ENCODE measurements at places on chromosomes 6 and 20.
A peak's percentile ranks its signal among the peaks of the same experiment; 100 is the strongest.

DNA sequence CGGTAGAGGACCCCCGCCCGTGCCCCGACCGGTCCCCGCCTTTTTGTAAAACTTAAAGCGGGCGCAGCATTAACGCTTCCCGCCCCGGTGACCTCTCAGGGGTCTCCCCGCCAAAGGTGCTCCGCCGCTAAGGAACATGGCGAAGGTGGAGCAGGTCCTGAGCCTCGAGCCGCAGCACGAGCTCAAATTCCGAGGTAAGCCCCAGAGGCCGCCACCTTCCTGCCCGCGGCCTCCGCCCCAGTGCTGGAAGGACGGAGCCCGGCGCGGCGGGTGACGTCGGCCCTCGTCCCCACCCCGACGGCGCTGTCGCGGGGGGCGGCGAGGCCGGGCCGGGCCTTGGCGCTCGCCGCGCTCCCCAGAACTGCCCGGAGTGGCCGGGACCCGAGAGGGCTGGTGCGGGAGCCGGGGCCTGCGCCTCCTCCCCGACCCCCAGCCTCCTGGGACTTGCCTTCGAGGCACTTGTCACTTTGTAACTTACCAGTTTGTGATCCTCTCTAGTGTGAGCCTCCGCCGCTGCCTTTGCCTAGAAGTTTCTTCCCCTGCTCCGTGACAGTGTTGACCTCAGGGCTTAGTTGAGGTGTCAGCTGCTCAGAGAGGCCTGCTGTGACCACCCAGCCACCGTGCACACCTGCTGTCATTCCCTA lies 417 bp downstream of the VAPB start:
- peak; percentile 29 for DNase-seq

DNA sequence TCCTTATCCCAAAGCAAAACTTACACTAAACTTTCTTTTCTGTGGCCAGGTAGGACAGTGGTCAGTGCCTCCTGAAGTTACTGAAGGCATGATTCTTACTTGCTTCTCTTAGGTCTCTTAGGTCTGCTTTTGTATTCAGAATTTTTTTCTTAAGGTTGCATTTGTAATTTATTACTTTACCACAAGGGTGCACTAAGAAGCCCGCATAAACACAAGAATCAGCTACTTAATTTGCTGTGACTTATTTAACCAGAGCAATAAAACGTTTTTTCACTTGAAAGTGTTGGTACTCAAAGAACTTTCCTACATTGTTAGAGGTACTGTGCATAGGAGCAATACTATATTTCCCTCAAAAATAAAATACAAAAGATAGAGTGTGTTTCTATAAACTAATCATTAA lies 75.4 kb upstream of the LAMA2 start:
- no peak for DNase-seq

DNA sequence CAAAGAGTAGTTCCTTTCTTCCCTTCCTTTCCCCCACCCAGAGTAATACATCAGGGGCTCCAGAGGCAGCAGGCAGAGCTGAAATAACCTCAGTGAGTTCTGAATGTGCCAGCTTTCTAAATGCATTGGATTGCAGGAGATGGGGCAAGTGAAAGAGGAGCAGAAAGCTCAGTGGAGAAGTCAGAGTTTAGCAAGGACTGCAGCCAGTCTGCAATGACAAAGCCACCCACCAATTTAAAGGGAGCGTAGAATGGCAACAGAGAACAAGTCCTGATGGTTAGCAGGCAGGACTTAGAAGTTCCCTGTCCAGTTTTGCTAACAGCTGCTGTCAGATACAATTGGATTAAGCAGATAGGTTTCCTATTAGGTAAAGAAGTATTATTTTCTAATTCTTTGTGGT lies 203.4 kb upstream of the RIN2 start:
- no peak for DNase-seq

DNA sequence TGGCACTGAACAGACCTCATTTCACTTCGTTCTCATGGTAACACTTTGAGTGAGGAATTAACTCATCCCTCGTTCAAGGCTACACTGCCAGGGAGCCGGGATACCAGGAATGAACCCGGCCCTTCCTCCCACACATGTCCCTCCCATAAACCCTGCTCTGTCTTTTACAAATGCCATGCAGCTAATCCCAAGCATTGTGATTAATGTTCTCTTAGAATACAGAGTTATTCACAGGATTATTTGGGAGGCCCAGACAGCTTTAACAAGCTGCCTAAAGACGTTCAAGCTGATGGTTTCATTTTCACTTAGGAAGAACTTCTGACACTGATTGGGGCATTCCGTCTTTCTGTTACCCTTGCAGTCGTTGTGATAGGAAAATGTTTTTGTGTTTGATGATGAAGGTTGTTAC lies 42.5 kb upstream of the CD83 start:
- no peak for DNase-seq

GRCh38 chr20:20207872-20208271 lies 155.5 kb downstream of the CFAP61 start:
- DNase-seq = no peak

DNA sequence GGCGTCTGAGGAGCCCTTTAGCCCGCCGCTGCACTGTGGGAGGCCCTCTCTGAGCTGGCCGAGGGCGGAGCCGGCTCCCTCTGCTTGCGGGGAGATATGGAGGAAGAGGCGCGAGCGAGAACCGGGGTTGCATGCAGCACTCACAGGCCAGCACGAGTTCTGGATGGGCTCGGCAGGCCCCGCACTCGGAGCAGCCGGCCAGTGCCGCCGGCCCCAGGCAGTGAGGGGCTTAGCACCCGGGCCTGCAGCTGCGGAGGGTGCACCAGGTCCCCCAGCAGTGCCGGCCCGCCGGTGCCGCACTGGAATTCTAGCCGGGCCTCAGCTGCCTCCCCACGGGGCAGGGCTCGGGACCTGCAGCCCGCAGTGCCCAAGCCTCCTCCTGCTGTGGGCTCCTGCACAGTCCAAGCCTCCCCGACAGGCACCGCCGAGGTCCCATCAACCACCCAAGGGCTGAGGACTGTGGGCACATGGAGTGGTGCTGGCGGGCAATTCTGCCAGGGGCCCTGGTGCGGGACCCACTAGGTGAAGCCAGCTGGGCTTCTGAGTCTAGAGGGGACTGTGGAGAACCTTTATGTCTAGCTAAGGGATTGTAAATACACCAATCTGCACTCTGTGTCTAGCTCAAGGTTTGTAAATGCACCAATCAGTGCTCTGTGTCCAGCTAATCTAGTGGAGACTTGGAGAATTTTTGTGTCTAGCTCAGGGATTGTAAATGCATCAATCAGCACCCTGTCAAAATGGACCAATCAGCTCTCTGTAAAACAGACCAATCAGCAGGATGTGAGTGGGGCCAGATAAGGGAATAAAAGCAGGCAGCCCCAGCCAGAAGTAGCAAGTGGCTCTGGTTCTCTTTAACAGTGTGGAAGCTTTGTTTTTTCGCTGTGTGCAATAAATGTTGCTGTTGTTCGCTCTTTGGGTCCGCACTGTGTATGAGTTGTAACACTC lies 329.7 kb upstream of the JARID2 start:
- no peak for DNase-seq

DNA sequence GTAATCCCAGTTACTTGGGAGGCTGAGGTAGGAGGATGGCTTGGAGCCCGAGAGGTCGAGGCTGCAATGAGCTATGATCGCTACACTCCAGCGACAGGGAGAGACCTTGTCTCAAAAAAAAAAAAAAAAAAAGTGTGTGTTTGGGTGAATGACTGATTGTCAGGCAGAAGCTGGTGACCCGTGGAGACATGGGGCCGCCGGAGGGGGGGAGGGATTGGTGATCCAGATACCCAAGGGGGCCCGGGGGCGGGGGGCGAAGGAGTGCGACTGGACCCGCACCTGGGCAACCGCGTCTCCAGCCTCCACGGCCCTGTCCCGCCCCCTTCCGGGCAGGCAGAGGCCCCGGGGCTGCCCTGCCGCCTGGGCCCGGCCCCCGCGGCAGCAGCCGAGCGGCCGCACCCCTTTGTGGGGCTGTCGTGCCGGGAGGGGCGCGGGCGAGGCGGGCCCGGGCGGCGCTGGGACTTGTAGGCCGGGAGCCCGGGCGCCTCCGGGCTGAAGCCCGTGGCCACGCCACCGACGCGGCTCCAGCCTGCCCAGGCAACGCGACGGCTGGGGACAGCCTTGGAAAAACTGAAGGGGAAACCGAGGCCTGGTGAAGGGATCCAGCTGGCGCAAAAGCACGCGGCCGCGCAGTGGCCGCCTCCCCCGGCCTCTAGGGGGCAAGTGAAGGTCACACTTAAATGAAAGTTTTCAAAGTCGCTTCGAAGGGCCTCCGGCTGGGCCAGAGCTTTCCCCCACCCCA lies 2.1 kb upstream of the RBM38 start:
- DNase-seq = peak; percentile 73

DNA sequence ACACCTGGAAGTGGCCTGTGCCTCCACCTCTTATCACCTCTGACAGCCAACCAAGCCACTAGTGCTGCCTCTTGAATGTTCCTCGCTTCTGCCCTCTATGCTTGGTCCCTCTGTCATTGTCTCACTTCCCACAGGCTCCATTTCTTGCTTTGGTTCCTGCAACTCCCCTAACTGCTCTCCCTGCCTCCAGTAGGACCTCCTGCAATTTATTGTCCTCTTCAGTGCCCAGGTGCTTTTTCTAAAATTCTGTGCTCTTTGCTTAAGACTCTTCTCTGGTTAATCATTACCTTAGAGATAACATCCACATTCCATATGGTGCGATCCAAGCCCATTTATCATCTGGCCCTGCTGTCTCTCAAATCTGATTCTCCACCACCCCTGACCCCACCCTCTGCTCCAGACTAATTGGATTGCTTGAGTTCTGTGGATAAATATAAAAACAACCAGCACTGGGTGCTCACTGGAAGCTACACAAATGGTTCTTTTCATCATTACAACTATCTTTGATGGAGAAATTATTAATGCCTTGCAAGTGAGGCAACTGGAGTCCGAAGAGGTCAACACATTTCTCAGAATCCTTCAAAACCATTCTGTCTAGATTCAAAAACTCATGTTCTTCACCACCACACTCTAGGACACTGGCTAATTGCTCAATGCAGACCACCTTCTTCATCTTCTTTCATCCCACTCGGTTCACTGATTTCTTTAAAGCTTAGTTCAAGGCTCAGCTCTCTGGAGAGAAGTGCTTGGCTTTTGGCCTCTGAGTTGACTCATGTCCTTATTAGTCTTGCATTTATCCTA lies 47.2 kb downstream of the FOXA2 start:
- no peak for DNase-seq

DNA sequence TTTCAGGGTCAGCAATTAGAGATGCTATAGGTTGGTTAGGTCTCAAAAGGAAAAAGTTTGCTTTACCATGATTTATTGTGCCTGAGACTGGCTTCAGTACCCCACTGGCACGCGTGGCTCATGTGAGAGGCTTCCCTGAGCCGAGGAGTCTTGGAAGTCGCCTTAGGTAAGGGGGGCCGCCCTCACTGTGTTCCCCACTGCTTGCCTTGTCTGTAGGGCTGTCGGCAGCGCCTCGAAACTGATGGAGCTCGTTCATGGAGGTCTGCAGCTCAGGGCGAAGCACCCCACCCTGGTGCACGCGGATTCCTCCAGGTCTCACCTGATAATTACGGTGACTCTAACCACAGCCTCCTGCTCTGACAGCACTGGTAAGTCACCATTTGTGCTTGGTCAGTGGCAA lies 39.2 kb downstream of the FRMD1 start:
- DNase-seq = no peak

GRCh38 chr20:20663841-20664240 lies 48.6 kb downstream of the RALGAPA2 start:
- DNase-seq = no peak

Data from GM12892 (cell line).